ENCODE measurements at places on chromosomes 4 and X.

DNA sequence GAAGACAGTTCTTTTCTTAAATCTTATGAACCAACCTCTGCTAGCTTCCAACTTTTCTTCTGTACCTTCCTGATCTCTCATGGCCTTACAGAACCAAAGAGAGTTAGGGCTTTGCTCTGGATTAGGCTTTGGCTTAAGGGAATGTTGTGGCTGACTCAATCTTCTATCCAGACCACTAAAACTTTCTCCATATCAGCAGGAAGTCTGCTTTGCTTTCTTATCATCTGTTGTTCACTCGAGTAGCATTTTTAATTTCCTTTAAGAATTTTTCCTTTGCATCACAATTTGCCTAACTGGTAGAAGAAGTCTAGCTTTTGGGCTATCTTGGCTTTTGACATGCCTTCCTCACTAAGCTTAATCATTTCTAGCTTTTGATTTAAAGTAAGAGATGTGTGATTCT, 167.0 kb downstream of the TBCK start:
- no peak for DNase-seq

DNA sequence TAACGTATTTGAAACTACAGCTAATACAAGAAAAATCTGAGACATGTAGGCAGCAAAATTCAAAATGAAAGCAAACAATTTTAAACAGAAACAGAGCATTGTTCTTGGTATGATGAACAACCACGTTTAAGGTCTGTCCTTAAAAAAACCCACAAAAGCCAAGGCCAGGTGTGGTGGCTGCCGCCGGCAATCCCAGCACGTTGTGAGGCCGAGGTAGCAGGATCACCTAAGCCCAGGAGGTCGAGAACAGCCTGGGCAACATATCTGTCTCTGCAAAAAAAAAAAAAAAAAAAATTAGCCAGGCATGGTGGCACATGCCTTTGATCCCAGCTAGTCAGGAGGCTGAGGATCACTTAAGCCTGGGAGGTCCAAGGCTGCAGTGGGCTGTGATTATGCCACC, 13.7 kb downstream of the RWDD4 start:
- DNase-seq: no peak

- DNase-seq: no peak
These were observed 987 bp downstream of the FREM3 start for GRCh38 chr4:143699331-143700045.

- no peak for DNase-seq
These were observed 405.3 kb downstream of the PPP4R3C start for GRCh38 chrX:27057883-27058282.

DNA sequence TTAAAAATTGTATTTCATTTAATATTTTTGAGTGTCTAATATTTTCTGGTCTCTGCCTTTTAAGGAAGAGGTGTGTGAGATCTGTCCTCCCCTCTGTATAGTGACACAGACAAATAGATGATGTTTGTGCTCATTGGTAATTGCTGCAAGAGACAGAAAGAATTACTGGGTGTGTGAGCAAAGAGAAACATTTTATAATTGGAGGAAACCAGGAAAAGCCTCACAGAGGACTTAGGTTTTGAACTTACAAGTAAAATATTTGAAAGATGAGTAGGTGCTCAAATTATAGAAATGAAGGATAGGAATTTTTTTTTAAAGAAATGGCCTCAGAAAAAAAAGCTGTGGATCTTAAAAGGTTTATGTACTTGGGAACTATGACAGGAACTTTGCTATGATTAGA, 149.8 kb downstream of the SPCS3 start:
- DNase-seq: no peak

DNA sequence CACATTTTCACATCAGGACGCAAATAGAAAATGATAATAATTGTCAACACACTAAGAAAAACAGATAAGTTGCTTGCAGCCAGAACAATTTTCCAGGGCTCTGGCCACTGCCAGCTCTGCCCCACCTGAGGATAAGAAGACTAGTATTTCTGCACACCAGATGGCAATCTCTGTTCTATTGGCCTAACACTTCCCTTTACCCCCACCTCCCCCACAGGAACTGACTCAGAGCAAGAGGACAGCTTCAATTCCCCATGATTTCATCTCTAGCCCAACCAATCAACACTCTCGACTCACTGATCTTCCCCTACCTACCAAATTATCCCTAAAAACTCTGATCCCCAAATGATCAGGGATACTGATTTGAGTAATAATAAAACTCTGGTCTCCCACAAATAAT, 164.0 kb downstream of the SMARCA1 start:
- DNase-seq: no peak

- no peak for DNase-seq
These were observed 240.3 kb downstream of the LDB2 start for GRCh38 chr4:16658183-16658582.

DNA sequence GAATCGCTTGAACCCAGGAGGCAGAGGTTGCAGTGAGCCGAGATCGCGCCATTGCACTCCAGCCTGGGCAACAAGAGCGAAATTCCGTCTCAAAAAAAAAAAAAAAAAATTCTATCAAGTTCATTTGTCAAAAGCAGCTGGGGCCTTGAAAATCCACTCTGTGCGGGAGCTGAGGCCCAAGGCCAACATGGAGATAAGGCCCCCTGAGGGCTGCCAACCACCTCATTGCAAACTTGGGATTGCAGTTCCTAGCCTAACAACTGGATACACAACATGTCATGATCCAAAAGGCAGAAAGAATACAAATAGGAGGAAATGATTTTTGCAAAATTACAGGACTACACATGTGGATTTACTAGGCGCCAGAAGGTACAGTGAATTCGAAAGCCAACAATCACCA, 22.5 kb upstream of the PRDX4 start:
- DNase-seq: no peak

GRCh38 chrX:17214962-17215361, 160.0 kb upstream of the NHS start:
- DNase-seq: no peak

DNA sequence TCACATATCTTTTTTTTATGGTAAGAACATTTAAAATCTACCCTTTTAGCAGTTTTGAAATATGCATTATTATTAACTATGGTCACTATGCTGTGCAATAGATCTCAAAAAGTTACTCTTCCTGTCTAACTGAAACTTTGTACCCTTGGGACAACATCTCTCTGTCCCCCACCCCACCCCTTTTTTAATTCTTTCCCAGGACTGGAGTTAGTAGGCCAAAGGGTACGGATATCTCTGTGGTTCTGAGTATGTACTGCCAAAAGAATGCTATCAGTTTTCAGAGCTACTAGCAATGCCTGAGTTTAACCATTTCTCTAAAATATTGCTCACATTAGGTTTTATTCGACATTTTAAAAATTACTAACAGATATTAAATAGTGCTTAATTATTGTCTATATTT, 4.7 kb upstream of the FAM241A start:
- DNase-seq: no peak

- DNase-seq: no peak
These were observed 14.4 kb downstream of the PPEF1 start for GRCh38 chrX:18721683-18722499.

DNA sequence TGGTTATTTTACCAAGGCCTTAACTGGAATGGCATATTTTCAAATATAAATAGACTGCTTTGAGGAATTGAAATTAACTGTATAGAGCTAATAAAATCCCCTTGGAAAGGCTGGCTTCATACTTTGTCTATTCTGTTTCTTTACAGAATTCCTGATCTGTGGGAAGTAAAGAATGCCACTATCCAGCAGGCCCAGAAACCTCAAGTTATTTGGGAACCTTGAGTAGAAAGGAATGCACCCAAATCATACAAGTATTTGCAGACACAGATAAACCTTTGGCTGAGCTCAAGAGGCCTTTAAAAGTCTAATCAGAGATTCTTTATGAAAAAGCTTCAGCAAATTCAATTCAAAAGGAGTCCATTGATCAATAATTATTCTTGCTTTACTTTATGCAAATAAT, 975.7 kb upstream of the PABPC4L start:
- DNase-seq: no peak

DNA sequence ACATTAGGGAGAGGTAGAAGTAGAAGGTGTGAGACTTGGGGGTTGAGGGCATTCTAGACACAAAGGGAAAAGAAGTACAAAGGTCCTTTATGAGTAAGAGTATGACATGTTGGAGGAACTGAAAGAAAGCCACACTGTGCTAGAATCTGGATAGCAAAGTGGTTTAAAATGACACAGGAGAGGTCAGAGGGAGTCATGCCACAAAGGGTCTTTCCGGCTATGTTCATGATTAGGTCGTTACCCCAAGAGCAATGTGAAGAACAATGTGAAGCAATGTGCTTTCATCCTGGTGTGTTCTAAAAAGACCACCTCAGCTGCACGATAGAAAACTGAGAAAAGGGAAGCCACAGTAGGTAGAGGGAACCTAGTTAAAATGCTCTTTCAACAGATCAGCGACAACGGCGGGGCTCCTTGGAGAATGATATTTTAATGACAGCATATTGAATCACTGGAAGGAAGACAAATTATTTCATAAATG, 29.2 kb downstream of the SMIM14 start:
- no peak for DNase-seq

GRCh38 chr4:152448038-152448707, 87.7 kb downstream of the FBXW7 start:
- DNase-seq: no peak

DNA sequence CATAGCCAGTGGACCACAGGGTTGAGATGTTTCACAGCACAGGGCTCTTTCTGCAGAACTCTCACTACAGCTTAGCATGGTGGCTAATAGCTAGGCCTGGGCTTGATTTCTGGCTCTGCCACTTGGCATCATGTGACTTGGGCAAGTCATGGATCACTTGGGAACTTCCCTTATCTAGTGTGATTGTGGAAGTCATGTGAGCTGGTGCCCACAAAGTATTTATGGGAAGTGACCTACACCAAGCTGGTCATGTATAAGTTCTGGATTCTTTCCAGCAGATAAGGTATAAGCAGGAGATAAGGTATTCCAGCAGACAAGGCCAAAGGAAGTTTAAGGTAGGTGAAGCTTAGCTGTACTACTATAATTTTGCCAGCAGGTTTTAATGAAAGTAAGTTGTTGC, 61.0 kb downstream of the REELD1 start:
- DNase-seq: no peak

GRCh38 chr4:142815834-142816233, 30.3 kb downstream of the INPP4B start:
- peak; percentile 17 for DNase-seq

DNA sequence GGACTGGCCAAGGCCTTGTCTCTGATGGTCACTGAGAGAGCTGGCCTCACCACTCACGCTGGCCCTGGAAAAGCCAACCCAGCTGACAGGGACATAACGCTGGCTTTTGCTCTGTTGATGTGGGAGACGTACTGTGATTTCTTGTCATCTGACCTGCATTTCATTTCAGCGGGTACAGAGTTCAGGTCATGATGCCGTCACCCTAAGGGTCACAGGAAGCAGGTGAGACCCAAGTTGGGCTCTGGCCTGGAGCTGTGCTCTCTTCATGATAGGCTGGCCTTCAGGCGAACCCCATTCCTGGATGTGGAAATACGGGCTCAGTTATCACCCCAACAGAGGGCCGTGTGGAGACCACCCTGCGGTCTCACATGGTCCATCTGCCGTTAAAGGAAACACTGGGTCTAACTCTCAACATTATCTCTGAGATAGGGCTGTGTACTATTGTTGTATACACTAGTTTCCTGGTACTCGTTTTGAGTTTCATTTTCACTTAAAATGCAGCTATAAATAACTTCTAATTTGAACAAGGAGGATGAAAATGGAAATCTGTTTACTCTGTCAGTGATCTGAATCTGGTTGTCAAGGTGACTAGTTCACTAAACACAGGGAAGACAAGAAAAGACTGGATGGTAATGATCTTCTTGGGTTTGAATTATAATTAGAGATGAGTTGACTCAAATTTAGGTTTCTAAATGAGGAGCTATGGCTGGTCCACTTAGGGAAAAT, 89.1 kb downstream of the TBC1D9 start:
- no peak for DNase-seq

DNA sequence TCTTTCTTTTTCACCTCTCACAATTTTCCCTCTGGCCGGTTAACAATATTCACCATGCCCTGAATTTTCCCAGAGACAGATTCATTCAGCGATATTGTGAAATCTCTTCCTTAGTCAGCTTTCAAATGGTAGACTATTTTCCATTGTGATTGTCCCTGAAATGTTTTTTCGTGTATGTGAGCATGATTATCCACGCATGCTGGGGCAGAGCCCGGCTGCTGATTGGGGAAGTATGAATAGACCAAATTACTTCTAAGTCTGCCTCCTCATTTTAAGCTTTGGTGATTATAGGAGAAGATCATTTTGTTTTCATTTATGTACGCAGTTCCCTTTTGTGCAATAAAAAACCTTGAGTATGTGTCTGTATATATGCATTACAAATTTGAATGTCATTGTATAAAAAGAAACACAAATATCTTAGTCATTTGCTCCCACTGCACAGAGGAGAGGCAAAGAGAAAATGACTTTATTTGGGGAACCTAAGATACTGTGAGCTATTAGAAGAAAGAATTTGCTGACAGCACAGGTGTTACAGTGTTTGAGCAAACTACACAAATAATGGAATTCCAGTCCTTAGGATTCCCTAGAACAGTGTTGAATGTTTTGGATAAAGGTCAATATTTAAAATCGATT, 11.3 kb downstream of the DTHD1 start:
- DNase-seq: no peak

GRCh38 chrX:103399744-103400143, 23.4 kb downstream of the BEX3 start:
- DNase-seq: no peak

DNA sequence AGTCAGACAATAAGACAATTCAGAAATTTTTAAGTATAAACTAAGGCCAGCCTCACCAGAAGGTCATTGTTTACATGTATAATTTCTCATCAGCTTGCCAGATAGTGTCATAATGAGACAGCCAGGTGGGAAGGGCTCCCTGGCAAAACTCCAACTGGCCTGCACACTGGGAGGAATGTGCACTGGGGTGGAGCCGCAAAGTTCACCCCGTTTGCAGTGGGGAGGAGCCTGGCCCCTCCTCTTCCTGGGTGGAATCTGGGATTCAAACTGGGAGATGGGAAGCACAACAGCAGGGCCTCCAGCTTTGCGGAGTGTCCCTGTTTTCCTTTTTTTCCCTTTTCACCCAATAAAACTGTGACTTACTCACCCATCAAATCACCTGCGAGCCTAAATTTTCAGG, 329.9 kb downstream of the SMARCA1 start:
- DNase-seq: no peak

- DNase-seq: no peak
These were observed 14.2 kb upstream of the DCAF4L1 start for GRCh38 chr4:41967392-41967791.

DNA sequence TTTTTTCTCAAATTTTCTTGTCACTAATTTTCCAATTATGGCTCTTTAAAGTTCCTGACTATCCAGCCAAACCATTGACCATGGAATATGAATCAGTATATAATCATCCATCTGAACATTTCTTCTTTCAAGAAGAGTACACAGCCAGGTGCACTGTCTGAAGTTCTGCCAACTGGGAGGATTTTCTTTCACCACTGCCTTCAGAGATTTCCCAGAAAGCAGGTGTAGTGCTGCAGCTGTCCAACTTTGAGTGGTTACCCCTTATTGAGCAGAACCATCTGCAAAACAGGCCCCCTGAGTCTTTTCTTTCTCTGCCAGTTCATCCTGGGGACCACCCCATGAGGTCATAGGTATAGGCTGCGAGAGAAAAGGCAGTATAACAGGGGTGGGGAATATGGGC, 1213.2 kb downstream of the RAPGEF2 start:
- DNase-seq: no peak

- DNase-seq: no peak
These were observed 16.5 kb downstream of the RNF212 start for GRCh38 chr4:1096841-1097240.

Measured in activated CD4-positive, alpha-beta T cell treated with anti-CD3 and anti-CD28 coated beads, Interleukin-2, amount 10 ng/mL, durations not matched to agents 7 days and 5 days (primary cell).